ENCODE measurements at places on chromosomes 4 and X.

DNA sequence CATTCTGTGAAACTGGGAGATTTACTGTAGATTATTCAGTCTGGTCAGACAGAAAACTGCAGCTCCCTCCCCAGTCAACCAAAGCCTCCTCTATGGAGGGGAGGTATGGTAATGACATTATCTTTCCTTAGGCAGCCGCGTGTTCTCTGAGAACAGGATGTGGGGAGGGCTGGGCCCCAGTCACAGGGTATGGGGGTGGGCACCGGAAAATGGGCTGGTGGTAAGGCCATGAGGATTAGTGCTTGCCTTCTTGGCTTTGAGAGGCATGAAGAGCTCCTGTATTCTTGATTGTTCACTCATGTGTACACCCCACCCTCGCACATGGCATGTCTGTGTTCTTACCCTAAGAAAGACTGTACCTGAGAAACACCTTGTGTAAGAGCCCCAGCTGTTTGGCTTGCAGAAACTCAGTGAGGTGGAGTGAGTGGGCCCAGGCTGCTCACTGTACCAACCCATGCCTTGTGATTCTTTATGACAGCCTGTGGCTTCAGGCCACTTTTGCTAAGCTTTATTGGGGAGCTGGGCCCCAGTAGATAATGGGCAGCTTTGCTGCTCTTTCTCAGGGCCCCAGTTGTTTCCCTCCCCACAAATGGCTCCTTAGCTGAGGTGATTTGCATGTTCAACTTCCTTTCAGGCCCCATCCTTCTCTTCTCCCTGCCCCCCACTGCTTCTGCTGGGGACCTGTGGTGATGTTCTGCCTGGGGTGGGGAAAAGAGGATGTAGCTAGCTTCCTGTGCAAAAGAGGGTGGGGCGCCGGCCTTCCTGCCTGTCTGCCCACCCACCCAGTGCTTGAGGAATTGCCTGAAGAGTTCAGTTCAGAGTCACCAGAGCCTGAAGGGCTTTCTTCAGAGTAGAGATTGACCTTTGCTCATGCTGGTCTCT lies 30.7 kb downstream of the MSN start:
- peak; percentile 63 for DNase-seq

- DNase-seq: peak; percentile 66
These were observed 53.0 kb downstream of the DCUN1D4 start for GRCh38 chr4:51895816-51896408.

- DNase-seq: no peak
These were observed 83.0 kb downstream of the AFF1 start for GRCh38 chr4:87017580-87018342.

GRCh38 chr4:126969360-126970235 lies 663.2 kb upstream of the INTU start:
- no peak for DNase-seq

DNA sequence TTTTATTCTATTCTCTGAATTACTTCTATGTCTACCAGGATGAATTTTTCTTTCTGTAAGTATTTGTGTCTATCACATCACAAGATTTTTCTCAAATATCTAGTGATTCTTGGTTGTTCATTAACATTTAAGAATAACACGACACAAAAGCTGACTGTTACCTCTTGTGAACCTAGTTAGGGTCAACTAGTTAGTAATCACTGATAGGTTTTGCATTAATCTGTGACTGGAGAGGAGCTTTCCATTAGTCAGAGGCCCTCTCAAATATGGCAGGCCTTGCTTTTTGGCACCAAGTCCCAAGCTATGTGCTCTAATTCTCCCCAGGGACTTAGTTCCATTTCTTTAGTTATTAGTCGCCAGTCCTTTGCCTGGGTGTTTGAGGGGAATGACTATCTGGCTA lies 259.2 kb downstream of the CFAP299 start:
- no peak for DNase-seq

DNA sequence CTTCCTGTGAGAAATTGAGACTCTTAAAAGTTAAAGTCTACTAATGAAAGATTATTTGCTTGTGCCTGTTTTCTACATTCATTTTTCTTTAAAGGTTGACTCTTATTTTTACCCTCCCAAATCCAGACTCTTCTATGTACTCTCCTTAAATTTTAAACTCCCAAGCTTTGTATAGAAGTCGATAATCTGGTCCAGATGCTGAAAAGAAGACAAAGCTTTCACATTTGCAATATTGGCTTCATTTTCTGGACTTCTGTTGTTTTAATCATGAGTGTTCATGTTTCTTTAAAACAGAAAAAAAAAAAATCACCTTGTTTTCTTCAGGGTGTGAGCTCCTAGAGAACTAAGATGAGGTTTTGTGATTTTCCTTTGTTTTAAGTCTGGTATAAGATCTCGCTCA lies 53.2 kb upstream of the TBC1D14 start:
- no peak for DNase-seq

DNA sequence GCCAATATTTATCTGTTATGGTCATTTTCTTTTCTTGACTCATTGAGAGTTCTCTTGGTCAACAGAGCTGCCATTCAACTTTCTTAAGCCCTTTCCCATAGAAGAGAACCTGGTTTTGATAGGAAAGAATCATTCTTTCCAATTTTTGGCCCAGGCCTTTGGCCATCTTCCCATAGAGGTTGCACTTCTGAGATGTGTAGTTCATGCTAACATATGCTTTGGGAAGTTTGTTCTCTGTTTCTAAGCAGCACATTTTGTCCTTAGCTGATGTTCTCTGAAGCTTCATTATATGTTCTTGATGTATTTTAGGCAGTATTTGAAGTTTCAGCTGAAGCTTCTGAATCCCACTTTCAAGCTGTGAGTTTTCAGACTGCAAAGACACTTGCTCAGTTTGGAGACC lies 161.1 kb downstream of the VEGFC start:
- no peak for DNase-seq

GRCh38 chrX:123990602-123991001 lies 29.1 kb downstream of the STAG2 start:
- no peak for DNase-seq

GRCh38 chrX:83260288-83260687 lies 247.8 kb upstream of the POU3F4 start:
- no peak for DNase-seq

- no peak for DNase-seq
These were observed 485.4 kb downstream of the C4orf33 start for GRCh38 chr4:129581305-129581704.

GRCh38 chr4:106370214-106370613 lies 1.6 kb upstream of the GIMD1 start:
- no peak for DNase-seq

DNA sequence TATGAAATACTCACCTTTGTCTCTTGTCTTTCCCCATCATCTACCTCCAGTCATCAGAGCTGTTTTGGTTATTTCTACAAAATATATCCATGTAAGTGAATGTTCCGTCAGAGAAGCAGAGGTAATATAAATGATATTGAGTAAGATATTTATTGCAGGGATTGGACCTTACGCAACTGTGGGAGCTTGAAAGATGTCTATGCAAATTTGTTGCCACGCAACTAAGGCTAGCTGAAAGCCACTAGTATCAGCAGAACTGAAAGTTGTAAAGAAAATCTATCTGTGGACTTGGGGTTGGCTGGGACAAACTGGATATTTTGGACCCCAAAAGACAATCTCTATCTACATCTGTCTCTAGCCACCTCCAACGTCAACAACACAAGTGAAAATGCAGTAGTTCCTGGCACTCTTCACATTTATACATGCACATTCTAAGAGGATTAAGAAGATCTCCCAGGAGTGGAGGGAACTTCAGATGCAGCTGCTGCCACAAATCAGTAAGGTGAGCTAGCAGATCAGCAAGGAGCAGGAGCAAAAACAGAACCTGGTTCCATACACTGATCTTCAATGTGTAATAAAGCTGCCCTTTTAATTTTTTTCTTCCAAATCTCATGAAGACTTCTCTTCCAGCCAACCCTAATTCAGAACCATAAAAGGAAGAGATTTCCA lies 8.5 kb upstream of the CCSER1 start:
- no peak for DNase-seq

GRCh38 chr4:173243321-173243720 lies 74.7 kb downstream of the GALNT7 start:
- DNase-seq: no peak

Data from kidney capillary endothelial cell (primary cell).